ENCODE measurements at places on chromosomes 3 and 15.

- no peak for DNase-seq
Measured at GRCh38 chr15:74405823-74406222, 27.9 kb downstream of the SEMA7A start.

- DNase-seq: no peak
Measured at GRCh38 chr15:29316422-29316821, 46.8 kb upstream of the NSMCE3 start.

- DNase-seq: no peak
Measured at GRCh38 chr3:2452249-2452648, 353.6 kb downstream of the CNTN4 start.

GRCh38 chr3:196117809-196118208, 35.9 kb upstream of the TFRC start:
- no peak for DNase-seq

GRCh38 chr3:72255791-72256559, 471.0 kb upstream of the PROK2 start:
- no peak for DNase-seq
